ENCODE measurements at places on chromosomes 3 and 15. TPM values are rescaled to one million over a fixed set of nuclear protein-coding genes. Genes with fewer than 3 reads are reported as not detected.

Gene RBPMS2
- 0.05 TPM for total RNA-seq

Gene CILP
- total RNA-seq: 0.40 TPM

DNA sequence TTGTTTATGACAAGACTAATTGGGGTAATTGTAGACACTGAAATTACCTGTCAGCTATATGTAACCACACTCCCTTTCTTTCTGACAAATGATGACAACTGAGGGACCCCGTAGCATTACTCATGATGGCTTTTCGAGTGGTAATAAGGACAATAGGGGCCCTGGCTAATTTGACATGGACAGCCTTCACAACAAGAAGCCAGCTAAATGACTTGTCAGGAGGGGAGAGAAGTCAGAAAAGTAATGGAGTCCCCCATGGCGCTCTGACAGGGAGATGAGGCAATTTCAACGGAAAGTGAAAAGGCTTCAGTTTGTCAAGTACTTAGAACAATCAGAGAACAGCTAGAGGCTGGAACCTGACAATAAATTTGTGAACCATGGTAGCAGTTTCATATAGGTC lies 177.3 kb downstream of the CDIN1 start:
- no peak for DNase-seq

DNA sequence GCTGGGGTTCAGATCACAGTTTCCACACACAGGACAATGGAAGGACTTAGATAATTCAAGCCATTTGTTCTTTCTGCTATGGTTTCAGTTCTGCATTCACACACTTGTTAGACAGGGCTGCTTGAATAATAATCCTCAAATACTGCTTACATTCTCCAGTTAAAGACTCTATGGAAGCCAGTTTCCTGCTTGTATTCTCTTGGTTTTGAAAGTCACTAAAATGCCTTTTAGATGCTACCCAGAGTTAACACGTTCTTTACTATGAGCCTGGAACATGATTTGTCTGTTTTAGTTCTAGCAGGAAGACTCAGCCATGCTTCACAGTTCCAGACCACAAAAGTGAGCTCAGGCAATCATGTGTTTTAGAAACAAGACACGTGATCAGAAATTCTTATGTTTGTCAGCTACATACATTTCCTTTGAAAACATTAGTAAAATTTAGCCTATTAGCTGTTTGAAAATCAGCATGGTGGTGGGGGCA lies 152.4 kb downstream of the LEKR1 start:
- peak; percentile 36 for DNase-seq

GRCh38 chr3:1092771-1093170 lies at the start of gene CNTN6:
Gene CNTN6 (plus strand): TSS chr3:1093024. CDS start chr3:1148009, 54,985 bp downstream.
- DNase-seq: peak; percentile 39

DNA sequence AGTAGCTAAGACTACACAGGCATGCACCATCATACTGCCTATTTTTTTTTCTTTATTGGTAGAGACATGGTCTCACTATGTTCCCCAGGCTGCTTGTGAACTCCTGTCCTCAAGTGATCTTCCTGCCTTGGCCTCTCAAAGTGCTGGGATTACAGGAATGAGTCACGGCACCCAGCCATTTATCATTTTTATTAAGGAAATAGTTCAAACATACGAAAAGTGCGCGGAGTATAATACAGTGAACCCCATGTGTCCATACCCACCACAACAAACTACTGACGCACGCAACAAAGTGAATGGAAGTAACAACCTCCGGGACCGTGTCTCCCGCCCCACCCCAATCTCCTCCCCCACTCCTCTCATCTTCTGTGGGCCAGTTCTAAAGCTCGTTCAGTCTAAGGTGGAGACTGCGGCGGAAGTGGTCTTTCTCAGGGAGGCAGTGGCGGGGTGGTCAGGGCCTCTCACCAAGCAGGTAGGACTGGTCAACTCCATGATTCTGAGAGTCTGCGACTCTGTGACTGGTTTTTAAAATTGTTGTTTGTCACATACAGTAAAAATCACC lies 42.1 kb downstream of the DNAJB8 start:
- DNase-seq: peak; percentile 22

Data from renal cortical epithelial cell (primary cell).